ENCODE measurements at places on chromosomes 7 and 10.

DNA sequence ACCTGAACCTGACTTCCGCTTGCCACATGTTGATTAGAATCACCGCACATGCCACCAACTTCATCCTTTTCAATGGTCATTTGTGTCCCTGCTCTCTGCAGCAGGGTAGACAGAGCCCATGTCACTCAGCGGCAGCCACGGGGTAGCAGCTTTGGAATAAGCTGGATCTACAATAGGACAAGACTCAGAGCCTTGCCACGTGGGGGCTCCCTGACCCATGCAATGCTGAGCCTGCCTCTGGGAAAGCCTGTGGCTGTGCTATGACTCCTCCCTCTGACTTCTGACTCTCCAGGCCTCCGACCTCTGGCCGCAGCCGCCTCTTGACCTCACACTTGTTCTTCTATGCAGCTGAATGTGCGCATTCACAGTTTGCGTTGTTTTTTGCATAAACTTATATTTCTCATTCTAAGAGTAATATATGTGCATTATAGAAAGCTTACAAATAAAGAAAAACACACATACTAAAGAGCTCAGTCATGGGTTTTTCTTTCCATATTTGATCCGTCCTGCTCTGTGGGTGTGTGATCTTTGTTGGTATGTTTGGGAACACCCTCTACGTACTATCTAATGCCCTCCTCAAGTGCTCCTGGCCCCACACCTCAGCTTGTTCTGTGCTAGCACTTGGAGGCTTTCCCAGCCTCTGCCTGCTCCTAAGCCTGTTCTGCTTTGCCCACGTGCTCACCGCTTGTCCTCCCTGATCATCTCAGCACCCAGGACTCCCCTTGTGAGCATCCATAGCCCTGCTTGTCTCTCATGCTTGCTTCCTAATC is 198.0 kb upstream of the MKI67 start:
- no peak for DNase-seq

- no peak for DNase-seq
Measured at GRCh38 chr10:90276894-90277475, 575.6 kb downstream of the KIF20B start.

- no peak for DNase-seq
Measured at GRCh38 chr10:53836638-53837037, 964.4 kb downstream of the PCDH15 start.

DNA sequence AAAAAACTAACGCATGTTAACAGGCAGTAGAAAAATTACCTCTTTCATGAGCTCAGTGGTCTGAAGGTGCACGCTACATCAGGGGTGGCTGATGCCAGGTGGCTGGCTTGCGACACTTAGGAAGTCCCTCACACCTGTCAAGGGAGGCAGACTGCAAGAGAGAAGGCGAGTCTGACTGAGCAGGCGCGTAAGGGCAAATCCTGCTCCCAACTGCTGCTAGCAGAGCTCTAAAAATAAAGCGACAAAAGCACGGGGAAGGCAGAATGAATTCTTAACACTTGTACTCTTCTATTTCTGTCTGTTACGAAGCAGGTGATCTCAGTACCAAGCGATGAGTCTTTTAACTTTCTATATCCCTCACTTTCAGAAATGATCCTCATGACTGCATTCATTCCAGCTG is 33.1 kb downstream of the CACNA2D1 start:
- peak; percentile 48 for DNase-seq
